Colonic mucosa (tissue), 4 donors: ENCODE measurements at places on chromosomes 16 and 17. TPM values are rescaled to one million over a fixed set of nuclear protein-coding genes. Genes with fewer than 3 reads are reported as not detected.

CTRB1 gene
- total RNA-seq = 19.1 TPM

TP53TG3F gene
- not detected for total RNA-seq

SPATA33 gene
- total RNA-seq = 10.0 TPM

ZNF598 gene
- total RNA-seq = 64.3 TPM

TLCD3B gene
- total RNA-seq = 0.49 TPM

ASPHD1 gene
- 1.5 TPM for total RNA-seq

KRTAP4-5 gene
- not detected for total RNA-seq

ACSM2B gene
- total RNA-seq = 0.22 TPM

KIAA0753 gene
- 18.5 TPM for total RNA-seq

SERPINF2 gene
- total RNA-seq = 1.7 TPM

SLFN14 gene
- not detected for total RNA-seq

RAB26 gene
- 24.5 TPM for total RNA-seq

TLCD3A gene
- total RNA-seq = 28.8 TPM

CDRT4 gene
- 3.8 TPM for total RNA-seq

ABCC6 gene
- total RNA-seq = 10.4 TPM

CDC42EP4 gene
- 65.3 TPM for total RNA-seq

PIK3R6 gene
- total RNA-seq = 0.61 TPM

PRSS21 gene
- 1.1 TPM for total RNA-seq

VPS35 gene
- total RNA-seq = 121 TPM

CRK gene
- 74.5 TPM for total RNA-seq

CES3 gene
- 136 TPM for total RNA-seq

CPNE7 gene
- total RNA-seq = 0.19 TPM

PSMD3 gene
- 152 TPM for total RNA-seq

KRT32 gene
- not detected for total RNA-seq

SLC46A1 gene
- total RNA-seq = 4.3 TPM

ZNHIT3 gene
- total RNA-seq = 31.6 TPM

GAST gene
- not detected for total RNA-seq

ADORA2B gene
- 20.8 TPM for total RNA-seq

TTC19 gene
- 55.2 TPM for total RNA-seq

TBC1D3H gene
- total RNA-seq = not detected
